ENCODE measurements at places on chromosomes 4 and X.

- no peak for DNase-seq
These were observed 178.6 kb downstream of the NAA11 start for GRCh38 chr4:79147251-79147650.

- DNase-seq: no peak
These were observed 360.9 kb downstream of the NLGN4X start for GRCh38 chrX:5867778-5868177.

GRCh38 chrX:39823424-39823823 lies 274.3 kb downstream of the BCOR start:
- DNase-seq: no peak

DNA sequence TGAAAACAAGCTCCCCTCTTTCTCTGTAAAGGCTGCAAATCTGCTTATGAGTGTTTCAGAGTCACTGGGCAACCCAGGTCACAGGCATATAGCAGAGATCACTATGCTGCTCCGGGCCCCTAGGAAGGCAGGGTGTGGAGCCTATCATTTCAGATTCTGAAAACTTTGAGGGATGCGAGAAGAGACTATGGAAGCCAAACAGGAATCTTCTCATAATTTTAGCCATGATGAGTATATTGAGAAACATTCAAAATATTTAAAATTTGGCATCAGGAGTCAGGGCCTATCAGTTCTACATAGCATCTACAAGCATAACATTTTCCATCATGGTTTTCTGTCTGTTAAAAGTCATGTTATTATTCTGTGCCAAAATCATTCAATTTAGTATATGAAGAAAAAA lies 61.7 kb upstream of the ATXN3L start:
- DNase-seq: no peak

GRCh38 chr4:140252742-140253555 lies 99.0 kb upstream of the MAML3 start:
- peak; percentile 26 for DNase-seq
